ENCODE measurements at places on chromosomes 2 and 18.

DNA sequence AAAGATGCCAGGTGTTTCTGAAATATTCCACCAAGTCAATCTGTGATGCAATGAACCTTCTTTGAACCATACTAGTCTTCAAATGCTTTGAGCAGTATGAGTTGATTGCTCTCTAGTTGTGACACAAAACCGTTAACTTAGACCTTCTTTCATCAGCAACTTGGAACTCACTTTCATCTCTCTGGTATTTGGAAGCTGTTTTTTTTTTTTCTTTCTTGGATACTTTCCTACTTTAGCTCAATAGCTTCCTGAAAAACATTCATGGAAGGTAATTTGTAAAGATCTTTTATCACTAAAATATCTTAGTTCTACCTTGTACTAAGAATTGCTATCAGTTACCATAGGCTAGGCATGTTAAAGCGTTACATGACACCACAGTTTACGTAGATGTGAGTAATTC lies 1071.9 kb upstream of the CHAC2 start:
- peak; percentile 17 for DNase-seq

DNA sequence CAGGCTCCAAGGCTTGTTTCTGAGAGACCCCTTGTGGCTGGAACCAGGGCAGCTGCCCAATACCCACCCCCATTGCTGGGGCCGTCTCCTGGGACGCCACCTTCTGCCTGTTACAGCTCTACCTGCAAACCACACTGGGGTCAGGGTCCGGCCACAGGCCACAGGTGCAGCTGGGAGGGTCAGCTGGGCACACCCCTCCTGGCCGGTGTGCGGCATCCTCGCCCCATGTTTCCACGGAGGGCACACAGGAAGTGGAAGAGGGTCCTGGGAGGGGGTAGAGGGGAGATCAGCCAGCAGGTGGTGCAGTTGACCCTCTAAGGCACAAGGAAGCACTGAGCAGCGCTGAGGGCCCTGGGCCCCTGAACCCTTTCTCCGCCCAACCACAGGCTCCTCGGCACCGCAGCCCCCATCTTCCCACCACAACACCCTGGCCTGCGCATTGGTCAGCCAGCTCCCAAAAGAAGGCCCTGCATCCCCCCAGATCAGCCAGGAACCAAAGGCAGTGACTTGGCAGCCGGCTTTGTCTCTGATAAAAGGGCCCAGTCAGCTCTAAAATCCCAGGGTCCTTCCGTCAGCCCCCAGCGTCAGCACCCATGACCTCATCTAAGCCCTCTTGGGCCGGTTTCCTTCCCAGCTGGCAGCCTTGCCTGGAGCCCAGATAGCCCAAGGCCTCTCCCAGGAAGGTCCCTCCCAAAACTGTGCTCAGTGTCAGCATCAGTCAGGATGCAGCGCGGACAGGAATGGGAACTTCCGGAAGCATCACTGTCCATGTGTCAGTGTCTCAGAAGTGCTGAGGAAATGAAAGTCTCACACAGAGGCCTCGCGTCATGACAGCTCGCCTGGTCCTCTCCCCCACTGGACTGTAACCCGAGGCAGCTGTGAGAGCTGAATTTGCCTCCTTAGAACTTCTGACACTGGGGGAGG lies 1.7 kb downstream of the ERFE start:
- peak; percentile 29 for DNase-seq

DNA sequence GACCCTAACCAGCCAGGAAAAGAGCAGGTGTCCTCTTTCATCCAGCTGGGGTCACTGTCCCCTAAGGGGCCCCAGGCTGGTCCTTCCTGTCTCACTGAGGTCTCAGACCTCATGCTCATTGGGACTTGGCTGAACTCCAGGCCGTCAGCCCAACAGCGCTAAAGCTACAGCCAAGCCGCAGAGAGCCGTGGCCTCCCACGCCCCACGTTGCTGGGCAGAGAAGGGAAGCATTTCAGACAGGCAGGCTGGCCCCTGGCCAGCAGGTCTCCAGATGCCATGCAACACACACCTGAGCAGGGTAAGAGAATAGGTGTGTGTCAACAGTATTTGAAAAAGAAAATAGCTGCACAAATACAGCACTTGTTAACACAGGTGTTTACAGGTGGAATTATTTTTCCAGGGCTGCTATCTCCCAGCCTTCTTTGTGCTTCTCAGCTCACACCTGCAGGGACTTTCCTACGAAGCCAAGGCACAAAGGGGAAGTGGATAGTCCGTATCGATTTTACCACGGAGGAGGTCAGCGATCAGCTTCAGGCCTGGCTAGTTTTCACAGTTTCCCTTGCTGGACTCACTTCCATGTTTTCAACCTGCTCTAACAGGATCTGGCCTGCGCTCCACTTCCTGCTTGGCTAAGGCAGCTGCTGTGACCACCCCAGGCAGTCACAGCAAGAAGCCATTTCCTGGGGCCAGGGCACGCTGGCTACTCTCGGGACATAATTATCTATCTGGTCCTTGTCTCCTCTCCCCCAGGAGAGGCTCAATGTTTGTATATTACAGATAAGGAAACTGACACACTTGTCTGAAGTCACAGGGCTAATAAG lies 156.1 kb upstream of the ID2 start:
- DNase-seq: peak; percentile 9

- no peak for DNase-seq
Measured at GRCh38 chr2:88483200-88483599, 30.7 kb upstream of the FOXI3 start.

DNA sequence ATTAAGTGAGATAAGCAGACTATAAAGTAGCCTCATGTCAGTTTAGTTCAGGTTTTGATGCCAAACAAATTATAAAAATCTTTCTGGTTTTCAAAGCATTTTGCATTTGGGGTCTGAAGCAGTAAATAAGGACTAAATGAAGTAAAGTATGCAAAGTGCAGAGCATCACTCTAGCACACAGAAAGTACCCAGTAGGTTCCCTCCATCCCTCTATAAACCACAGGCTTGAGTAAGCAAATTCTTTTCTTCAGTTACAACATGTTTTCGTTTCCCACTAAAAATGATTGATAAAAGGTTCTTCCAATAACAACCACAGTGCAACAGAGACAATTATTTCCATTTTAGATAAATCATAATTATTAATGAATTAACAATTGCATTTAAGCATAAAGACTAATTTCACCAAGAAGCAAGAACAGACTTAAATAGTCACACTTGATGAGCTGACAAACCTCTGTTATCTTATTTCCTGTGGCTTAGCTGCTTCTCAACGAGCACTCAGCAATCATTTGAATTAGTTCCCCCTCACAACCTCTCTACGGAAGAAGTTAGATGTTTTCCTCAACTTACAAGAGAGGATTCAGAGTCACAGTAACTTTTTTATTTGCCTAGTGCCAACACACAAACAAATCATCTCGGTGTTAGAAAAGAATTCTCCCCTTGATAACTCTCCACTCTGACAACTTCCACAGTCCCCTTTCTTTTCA lies 249.8 kb downstream of the NBAS start:
- DNase-seq: no peak

GRCh38 chr2:189076120-189076519 lies 101.9 kb downstream of the COL3A1 start:
- DNase-seq: no peak

- DNase-seq: no peak
Measured at GRCh38 chr2:33318456-33318855, 158.0 kb upstream of the RASGRP3 start.

GRCh38 chr18:63207143-63207790 lies 112.3 kb downstream of the BCL2 start:
- no peak for DNase-seq

- no peak for DNase-seq
Measured at GRCh38 chr2:126399001-126399400, 257.0 kb upstream of the GYPC start.

DNA sequence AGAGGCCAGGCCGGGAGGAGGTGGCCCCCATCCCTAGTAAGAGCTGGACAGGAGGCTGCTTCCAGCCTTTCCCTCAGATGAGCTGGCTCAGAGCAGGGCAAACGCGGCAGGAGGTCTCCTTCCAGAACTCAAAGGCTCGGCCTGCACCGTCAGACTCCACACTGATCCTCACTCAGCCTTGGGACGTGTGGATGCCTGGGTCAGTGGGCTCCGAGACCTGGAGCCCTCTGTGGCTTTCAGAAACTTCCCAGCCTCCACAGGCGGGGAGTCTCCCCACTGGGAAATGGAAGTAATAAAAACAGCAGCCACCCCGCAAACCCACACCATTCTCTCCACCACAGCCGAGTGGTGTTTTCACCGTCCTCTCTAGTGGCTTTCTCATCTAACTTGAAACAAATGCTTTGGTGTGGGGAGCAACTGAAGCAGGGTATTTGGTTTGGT lies 54.3 kb downstream of the INPP5D start:
- DNase-seq: no peak

GRCh38 chr2:8571792-8572499 lies 109.9 kb upstream of the ID2 start:
- no peak for DNase-seq

GRCh38 chr2:216740557-216741222 lies 45.3 kb upstream of the IGFBP5 start:
- DNase-seq: no peak

- peak; percentile 9 for DNase-seq
Measured at GRCh38 chr2:140504601-140505000, 1626.2 kb downstream of the LRP1B start.

DNA sequence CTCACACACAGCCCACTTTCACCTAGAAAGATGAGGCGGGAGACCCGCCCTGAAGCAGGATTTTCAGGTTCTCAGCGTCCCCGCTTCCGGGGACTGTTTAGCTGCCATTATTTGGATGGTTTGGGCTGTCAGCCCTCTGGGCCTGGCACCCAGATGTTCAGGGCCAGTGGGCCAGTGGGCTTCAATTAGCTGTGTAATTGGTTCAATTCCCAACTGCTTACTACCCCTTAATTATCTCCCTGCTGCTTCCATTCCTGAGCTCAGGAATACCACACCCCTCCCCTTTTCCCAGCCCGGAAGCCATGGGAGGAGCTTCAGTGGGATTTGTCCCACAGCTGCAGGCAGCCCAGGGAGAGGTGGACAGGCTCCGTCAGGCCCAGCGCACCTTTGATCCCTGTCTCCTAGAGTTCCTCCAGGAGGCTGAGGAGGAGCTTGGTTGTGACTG lies 114.1 kb upstream of the MYCN start:
- DNase-seq: no peak

GRCh38 chr2:112645310-112646101 lies at the start of gene SLC20A1:
SLC20A1 (plus strand) TSS chr2:112645939; CDS start chr2:112646829, 890 bp downstream.
- DNase-seq: peak; percentile 93

DNA sequence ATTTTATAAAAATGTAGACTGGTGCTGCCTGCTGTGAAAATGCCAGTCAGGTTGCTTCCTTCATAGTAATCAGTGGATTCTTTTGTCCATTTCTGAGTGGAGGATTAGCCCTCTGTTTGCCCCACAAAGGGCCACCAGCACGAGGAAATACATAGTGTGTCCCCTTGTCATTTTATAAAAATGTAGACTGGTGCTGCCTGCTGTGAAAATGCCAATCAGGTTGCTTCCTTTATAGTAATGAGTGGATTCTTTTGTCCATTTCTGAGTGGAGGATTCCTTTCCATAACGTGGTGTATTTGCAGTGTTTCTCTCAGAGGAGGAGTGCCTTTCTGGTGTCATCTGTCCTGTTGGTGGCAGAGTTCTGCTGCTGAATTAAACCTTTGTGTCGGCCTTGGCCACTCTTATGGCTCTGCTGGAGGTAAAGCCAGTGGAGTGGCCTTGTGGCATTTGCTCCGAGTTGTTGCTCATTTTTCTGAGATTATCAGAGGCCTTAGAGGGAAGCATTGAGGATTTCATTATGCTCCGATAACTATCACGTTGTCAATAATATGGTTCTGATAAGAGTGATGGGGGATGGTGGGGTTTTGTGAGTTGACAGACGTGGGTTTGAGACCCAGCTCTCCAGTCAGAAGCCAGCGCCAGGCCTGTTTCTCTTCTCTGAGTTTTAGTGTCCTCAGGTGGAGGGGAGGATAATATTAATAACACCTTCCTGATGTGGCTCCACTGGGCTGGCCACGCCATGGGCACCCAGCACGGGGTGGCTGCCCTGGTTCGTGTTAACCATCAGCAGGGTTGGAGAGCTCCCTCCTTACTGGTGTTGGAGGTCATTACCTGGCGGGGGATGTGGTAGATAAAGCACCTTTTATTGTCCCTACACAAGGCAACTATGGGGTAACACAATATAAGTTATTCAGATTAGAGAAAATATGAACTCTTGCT lies 96.6 kb downstream of the NEDD4L start:
- peak; percentile 16 for DNase-seq

GRCh38 chr2:216875862-216876261 lies 16.0 kb upstream of the TNP1 start:
- no peak for DNase-seq

DNA sequence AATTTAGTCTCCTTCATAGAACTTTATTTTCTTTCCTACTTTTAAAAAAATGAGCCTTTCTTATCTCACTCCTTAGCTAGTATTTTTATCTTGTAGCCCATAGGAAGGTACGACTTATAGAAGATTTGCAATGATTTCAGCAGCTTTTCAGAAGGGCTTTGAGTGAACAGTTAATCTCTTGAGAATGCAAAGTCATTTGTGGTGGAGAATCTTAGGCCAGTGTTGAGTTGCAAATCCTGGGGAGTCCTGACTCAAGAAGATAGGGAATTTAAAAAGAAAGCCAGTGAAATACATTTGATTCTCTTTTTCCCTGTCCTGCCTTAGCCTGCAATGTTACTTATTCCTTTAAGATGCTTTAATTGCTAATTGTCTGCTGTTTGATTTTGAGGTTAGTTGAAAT lies 33.6 kb downstream of the LYPD6 start:
- DNase-seq: peak; percentile 11

GRCh38 chr18:12038639-12039539 lies 54.8 kb upstream of the ANKRD62 start:
- peak; percentile 68 for DNase-seq

GRCh38 chr18:23302851-23303527 lies 150.1 kb upstream of the RIOK3 start:
- DNase-seq: peak; percentile 96

GRCh38 chr18:79604205-79604912 lies 75.2 kb upstream of the CTDP1 start:
- no peak for DNase-seq

DNA sequence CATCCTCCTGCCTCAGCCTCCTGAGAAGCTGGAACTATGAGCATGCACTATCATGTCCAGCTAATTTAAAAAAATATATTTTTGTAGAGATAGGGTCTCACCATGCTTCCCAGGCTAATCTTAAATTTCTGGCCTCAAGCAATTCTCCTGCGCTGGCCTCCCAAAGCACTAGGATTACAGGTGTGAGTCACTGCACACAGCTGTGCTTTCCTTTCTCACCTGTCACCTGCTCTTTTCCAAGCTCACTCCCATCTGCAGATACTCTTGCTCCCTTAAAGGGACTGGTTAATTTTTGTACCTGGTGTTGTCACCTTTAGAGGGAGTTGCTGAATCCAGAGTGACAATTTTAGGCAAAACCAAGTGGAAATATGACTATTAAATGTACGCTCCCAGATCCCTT lies 178.2 kb downstream of the LOXHD1 start:
- no peak for DNase-seq

GRCh38 chr2:38433607-38433975 lies 56.5 kb upstream of the ATL2 start:
- no peak for DNase-seq

DNA sequence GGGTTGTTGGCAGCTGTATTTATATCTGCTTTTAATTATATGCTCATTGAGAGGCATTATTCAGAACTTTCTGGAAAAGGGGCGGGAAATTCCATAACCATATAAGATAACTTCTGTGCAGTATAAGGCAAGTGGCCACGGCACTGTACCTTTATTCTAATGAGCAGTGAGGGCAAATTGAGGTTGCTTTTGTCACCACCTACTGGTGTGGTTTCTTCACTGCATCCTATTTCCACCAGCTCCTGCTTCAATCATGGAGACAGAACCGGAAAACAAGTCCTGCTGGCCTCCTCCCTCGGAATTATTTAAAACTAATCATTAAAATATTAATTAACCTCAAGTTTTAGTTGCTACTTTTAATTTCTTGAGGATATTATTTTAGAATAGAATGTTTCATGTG lies 759.4 kb downstream of the CBLN2 start:
- peak; percentile 2 for DNase-seq

- DNase-seq: peak; percentile 38
Measured at GRCh38 chr2:217978536-217979150, 24.2 kb downstream of the TNS1 start.
